Kidney epithelial cell (primary cell): ENCODE measurements at places on chromosomes 11 and 22. TPM values are rescaled to one million over a fixed set of nuclear protein-coding genes. Genes with fewer than 3 reads are reported as not detected.

- no peak for DNase-seq
Measured at GRCh38 chr22:46726986-46727317, 11.1 kb downstream of the CERK start.

LDLRAD3 gene
- total RNA-seq = 10.2 and 11.4 TPM in 2 replicates

DNA sequence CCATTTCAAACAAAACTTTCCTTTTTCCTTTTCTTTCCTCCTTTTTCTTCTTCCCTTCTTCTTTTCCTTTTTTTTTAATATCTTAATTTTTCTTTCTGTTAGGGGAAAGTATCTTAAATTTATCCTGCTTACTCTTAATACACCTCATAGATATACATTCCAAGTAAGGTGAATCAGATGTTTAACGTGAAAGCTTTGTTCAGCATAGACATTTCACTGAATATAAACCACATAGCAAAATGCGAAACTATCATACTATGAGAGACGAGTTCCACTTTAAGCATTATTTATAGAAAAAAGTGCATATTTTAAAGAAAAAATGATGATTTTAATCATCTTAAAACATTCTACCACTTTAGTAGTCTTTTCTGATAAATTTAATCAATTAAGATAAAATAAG lies 137.8 kb upstream of the MTMR2 start:
- no peak for DNase-seq

OR1S1 gene
- total RNA-seq = not detected in 2 replicates

LRRC10B gene
- 0.25 TPM in 1 of 2 replicates, not detected in the other for total RNA-seq

- no peak for DNase-seq
Measured at GRCh38 chr11:45025716-45026492, 75.2 kb upstream of the TP53I11 start.

GRCh38 chr11:118211006-118211405 lies 13.8 kb downstream of the JAML start:
- DNase-seq = no peak

- no peak for DNase-seq
Measured at GRCh38 chr11:119525180-119525866, 102.4 kb upstream of the THY1 start.

ROBO3 gene
- total RNA-seq = 57.0 and 70.2 TPM in 2 replicates

DNA sequence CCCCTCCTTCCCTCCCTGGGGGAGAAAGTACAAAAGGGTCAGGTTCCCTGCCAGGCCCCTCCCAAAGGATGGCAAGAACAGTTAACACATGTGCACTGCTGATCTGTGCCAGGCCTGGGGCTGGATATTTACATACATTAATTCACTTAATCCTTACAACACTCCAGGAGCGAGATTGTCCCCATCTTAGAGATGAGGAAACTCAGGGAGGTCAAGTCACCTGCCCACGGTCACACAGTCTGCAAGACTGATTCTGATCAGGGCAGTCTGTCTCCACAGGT lies 36.5 kb downstream of the NECTIN1 start:
- DNase-seq = no peak

- DNase-seq = no peak
Measured at GRCh38 chr11:26572770-26573402, 823 bp upstream of the MUC15 start.

OR2AT4 gene
- total RNA-seq = not detected in 2 replicates

DNA sequence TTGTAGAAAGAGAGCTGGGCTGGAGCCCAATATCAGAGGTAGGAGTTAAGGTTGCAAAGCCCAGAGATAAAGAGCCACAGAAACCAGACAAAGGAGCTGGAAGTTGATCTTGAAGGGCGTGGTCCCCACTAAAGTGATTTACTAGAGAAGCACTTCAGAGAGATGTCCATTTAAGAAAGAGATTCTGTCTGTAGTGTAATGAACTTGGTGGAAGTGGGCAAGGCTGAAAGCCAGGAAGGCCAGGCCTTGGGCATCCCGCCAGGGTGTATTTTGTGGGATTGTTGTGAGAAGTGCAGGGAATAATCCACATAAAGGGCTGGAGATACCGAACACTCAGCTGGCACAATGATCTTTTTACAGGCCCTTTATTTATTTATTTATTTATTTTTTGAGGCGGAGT lies 1398.8 kb downstream of the TBC1D22A start:
- DNase-seq = no peak

DNA sequence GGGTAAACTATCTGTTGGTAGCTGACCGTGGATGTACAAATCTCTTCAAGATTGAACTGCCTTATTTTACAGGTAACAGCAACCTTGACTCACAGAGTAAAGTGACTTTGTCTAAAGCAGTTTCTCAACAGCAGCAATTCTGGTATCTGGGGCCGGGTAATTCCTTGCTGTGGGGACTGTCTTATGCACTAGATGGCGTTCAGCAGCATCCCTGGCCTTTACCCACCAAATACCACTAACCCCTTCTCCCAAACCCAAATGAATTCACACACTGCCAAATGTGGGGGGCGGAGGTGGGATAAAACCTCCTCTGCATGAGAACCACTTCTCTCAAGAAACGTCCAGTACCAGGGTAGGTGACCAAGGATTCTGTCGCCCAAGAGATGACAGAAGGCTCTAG lies 1.7 kb upstream of the INCENP start:
- no peak for DNase-seq

DNA sequence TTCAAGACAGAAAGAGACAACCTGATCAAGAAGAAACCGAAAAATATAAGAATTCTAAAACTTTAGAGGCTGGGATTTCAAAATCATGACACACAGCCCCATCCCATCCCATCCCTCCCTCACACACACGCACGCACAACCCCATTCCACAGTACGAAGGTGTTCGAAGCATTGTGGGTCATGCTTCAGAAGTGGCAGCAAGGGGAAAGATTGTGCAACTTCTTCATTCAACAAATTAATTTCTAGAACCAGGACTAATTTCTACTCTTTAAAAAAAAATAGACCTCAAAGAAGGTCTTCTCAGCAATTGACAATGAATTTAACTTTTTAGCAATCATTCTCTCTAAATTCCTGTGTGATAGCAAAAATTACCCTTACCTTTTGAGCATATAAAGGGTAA lies 867 bp downstream of the SPA17 start:
- DNase-seq = no peak

GNG3 gene
- not detected in 2 replicates for total RNA-seq

GRCh38 chr11:123507043-123507442 lies 77.0 kb downstream of the GRAMD1B start:
- no peak for DNase-seq

ENDOD1 gene
- total RNA-seq = 33.1 and 38.4 TPM in 2 replicates

GRCh38 chr11:4636962-4637661 lies at the start of gene OR51D1:
TSS of gene OR51D1 (plus strand) at chr11:4637477. CDS start at chr11:4639791, 2,314 bp downstream.
- DNase-seq = no peak
